ENCODE measurements at places on chromosomes 3 and 15.

- DNase-seq: no peak
These were observed 23.5 kb upstream of the ELP6 start for GRCh38 chr3:47536967-47537366.

DNA sequence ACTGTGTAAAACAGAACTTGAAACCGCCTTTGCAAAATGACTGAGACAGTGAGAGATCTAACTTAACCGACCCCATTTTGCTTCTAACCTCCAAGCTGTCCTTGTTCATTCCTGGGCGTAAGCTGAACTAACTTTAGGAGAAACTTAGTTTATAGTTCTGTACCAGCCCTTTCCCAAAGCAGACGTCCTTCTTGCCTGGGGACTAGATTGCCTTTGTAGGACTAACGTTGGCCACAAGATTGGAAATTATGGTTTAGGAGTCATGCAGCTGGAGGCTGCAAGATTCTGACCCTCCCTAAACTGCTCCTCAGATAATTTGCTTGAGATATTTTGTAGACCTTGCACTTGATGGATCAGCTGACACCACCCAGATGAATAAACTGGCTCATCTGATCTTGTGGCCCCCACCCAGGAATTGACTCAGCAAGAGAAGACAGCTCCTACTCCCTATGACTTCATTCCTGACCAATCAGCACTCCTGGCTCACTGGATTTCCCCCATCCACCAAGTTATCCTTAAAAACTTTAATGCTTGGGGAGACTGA is 219.9 kb upstream of the PROK2 start:
- no peak for DNase-seq

DNA sequence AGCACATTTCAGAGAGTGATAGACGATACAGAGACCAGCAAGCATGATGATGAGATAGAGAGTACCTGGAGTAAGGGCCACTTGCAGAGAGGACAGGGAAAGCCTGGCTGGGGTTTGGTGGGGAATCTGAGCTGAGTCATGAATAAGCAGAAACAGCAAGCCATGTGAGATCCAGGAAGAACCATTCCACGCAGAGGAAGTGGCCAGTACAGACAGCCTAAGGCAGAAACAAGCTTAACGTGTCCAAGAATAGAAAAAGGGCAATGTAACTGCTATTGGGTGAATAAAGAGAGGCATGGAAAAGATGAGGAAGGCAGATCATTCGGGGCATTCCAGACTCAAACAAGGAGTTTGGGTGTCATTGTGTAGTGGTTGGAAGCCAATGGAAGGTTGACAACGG is 816.3 kb upstream of the CFAP20DC start:
- no peak for DNase-seq

DNA sequence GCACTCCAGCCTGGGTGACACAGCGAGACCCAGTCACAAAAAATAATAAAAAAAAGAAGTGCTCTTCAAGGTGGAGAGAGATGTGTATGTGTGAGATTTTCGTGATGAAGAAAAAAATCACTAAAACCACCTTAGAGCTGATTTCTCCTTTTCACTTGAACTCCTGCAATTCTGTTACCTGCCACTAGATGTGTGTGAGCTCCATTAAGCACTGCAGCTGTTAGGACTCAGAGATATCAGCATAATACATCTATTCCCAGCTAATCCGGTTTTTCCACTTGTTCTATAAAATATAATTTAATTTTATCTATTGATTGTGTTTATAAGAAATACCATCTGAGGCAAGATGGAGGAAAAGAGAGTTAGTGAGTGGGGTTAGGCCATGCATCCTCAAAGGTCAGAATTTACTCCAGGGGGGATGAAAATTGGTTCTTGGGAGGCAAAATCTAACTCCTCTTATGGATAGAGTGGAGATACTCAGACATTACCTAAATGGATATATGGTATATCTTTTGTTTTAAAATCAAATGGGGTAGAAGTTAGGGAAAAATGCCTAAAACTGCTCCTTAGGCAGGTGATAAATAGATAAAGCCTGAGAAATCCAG is 152.7 kb downstream of the IL20RB start:
- DNase-seq: no peak

GRCh38 chr3:1971780-1972179 is 126.9 kb upstream of the CNTN4 start:
- DNase-seq: no peak

GRCh38 chr15:31339558-31339895 is 12.9 kb downstream of the KLF13 start:
- DNase-seq: no peak

DNA sequence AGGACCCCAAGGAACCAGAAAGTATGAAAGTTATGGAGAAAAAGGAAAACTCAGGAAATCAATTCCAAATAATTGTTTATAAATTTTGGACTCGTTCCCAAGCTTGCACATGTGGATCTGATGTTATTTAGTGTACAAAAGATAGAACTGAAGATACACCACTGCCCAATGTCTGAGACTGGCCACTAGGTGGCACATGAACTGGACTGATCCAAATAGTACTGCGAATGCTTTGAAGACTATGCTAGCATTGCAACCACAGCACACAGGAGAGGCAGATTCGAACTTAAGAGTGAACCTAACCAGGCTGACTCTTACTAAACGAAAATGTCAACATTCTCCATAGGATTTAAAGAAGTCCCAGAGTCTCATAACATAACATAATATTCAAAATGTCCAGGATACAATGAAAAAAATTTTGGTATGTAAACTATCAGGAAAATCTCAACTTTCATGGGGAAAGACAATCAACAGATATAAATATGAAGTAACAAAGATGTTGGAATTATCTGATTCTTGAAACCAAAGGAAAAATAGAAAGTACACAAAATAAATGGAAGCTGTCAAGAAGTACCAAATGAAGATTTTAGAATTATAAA is 596.7 kb downstream of the FGF12 start:
- no peak for DNase-seq

DNA sequence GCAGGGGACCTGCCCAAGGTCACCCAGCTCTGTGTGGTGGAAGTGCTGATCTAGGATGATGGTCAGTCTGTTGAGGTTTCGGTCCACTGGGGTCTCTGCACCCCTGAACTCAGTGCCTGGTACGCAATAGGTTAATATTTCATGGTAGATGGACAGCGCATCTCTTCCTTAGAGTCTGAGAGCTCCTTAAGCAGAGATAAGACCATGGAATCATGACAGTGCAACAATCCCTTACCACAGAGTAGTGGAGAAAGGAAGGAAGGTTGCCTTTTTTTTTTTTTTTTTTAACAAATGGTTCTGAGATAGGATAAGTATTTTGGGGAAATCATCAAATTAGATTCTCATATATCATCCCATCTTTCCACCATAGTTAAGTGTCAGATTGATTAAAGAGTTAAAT is 79.8 kb upstream of the SLC6A1 start:
- DNase-seq: no peak

DNA sequence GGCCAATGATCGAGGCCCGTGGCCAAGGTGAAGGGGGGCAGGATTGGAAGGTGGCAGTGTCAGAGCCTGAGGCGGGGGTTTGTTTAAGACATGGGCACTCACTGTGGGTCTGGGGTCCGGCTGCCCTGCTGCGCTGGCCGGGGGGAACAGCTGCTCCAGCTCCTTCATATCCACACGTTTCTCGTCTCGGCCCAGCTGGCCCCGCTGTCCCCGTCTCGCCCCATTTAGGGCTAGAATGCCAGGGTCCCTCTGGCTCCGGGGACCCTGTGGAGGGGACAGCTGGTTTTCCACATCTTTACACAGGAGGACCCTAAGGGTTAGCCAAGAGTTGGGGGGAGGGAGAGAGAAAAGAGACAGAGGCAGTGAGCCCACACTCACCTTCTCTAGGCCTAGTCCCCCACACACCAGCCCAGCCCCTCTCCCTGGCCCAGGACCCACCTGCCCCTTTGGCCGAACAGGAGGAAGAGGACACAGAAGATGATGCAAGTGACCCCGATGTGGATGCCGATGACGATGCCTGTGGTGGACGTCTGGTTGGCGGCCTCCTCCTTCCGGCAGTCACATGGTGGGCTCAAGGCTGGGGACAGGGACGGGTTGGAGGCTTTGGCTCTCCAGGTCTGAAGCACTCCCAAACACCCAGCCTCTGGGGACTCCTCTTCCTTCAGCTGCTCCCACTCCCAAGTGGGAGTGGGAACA is 25.0 kb downstream of the RNU5B-1 start:
- no peak for DNase-seq

- DNase-seq: no peak
These were observed 18.2 kb upstream of the PDIA5 start for GRCh38 chr3:123048480-123049237.

GRCh38 chr15:69557020-69557706 is 104.5 kb downstream of the RPLP1 start:
- DNase-seq: peak; percentile 45
